ENCODE measurements at places on chromosomes 12 and 14.
A peak's percentile ranks its signal among the peaks of the same experiment; 100 is the strongest.

DNA sequence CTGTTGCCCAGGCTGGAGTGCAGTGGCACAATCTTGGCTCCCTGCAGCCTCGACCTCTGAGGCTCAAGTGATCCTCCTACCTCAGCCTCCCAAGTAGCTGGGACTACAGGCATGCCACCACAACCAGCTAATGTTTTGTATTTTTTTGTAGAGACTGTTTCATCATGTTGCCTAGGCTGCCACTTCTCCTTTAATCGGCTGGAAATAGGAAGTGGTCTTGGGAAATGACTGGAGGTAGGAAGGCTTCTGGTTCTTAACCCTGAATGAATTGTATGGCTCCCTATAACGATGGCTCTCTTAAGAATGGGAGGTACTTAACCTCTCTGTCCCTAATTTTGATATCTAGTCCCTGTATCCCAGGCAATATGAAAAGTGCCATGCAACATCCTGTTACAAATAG, 113.9 kb upstream of the USP15 start:
- no peak for DNase-seq

GRCh38 chr12:66678338-66679275, at the start of gene GRIP1:
TSS of gene GRIP1 (minus strand) at chr12:66679076. CDS start at chr12:66678904, 172 bp downstream.
- DNase-seq: no peak

DNA sequence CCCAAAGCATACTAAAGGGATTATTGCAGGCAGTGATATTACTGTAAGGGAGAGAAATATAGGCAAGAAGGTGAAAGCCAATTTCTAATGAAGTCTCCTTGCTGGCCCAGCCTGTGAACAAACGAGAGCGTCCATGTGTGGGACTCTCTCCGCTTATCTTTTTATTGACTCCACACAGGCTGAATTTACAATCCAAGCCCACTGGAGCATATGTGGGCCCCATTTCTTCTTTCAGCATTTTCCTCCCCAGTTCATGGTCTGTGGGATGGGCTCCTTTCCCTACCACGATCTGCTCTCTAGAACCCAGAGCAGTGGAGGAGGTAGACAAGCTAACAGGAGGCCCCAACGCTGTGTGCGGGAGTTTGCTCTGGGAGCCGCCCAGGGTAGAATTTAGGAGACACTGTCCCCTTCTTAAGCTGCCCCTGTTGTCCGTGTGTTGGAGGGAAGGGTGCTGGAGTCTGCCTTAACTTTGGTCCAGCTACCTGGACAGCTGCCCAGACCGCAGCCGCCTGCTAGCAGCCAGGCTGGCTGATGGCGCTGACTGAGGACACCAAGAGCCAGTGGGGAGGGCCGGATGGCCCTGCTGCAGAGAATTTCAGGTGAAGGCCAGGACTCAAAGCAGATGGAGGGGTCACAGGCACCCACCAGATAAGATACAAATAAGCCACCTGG, 3.2 kb upstream of the HOXC11 start:
- no peak for DNase-seq

DNA sequence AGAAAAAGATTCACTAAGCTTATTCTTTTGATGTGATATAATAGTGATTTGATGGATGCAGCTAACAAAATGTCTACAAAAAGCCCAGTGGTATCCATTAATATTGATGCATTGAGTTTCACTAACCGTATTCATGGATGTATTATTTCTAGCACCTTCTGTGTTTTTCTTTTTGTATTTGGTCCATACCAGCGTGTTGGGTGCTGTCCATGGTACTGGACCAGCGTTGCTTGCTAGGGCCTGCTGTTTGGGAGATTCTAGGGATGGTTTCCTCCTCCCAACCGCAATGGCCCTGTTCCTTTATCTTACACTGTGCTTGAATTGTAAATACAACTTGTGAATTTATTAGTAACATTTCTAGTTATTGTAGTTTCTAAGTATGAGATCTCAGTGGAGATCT, 31.7 kb downstream of the ANO4 start:
- no peak for DNase-seq

GRCh38 chr12:111429828-111430432, 24.2 kb downstream of the SH2B3 start:
- DNase-seq: no peak

GRCh38 chr14:49867831-49868719, 15.5 kb upstream of the NEMF start:
- peak; percentile 70 for DNase-seq

- DNase-seq: no peak
Measured at GRCh38 chr14:101057394-101057793, 153.9 kb upstream of the RTL1 start.

DNA sequence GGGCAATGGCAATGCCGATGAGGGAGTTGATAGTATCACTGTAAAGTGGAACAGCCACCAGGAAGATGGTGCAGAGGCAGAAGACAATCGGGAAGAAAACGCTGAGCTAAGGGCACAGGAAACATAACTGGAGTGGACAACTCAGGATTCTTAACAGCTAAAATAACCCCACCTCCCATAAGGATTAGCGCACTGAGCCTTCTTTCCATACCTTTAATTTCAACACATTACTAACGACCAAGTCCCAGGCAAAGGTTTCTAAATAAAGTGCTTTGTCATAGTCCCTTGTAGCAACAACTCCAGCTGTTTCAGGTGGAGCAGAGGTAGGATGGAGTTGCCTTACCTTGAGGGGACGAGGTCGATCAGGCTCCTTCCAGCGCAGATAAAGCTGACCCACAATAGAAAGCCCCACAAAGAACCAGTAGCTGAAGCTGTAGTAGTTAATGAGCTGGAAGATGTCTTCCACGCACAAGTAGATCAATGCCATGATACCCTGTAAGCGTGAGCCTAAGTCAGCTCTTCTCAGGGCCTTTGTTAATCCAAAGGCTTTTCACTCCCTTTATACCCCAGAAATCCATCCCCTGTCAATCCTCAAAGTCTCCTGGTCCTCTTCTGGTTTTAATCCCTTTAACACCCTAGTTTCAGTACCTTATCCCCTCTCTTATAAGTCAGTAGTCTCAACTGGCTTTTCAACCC, 7.7 kb downstream of the OXA1L start:
- DNase-seq: no peak

- no peak for DNase-seq
Measured at GRCh38 chr14:75310295-75311111, 31.9 kb downstream of the FOS start.

Data from GM19239 (cell line).